ENCODE measurements at places on chromosomes 12 and 14.
A peak's percentile ranks its signal among the peaks of the same experiment; 100 is the strongest.

GRCh38 chr12:106498056-106498455, 84.7 kb upstream of the RFX4 start:
- DNase-seq: no peak

DNA sequence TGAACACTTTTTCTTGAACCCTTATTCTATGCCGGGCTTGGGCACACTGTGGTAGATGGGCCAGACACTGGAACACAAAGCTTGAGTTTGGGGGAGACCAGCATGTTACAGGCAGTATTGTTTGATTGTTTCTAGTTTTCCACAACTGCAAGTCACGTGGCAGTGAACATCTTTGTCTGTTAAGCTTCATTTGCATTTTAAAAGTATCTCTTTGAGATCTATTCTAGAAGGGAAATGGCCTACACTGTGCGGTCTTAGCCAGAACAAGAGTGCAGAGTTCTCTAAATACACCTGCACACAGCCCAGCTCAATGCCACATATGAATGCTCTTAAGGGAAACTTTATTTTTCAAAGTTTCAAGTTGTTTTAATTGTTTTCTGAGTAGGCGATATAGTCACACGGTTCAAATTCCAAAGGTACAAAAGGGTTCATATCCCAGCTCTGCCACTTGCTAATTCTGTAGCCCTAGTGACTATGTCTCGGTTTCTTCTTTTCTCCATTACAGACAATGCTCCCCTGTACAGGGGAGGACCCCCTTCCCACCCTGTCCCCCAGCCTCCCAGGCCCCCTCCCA, 24.9 kb downstream of the RIN3 start:
- no peak for DNase-seq

- no peak for DNase-seq
Measured at GRCh38 chr14:96590190-96590864, 88.1 kb downstream of the PAPOLA start.

DNA sequence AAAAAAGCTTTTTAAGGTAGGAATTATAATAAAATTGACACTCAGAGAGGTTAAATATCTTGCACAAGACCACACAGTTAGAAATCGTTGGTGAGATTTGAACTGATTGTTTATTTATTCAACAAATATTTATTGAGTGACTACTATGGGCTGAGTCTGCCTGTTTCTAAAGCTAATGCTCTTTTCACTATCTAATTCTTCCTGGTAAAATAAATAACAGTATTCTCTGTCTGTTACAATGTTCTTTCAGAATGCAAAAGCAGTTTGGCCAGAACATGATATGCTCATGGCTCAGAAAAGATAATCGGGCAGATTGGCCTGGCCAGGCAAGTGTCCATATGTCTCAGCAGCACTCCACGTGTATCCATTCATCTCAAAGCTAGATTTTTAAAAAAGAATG, 82.0 kb downstream of the BTG1 start:
- no peak for DNase-seq

DNA sequence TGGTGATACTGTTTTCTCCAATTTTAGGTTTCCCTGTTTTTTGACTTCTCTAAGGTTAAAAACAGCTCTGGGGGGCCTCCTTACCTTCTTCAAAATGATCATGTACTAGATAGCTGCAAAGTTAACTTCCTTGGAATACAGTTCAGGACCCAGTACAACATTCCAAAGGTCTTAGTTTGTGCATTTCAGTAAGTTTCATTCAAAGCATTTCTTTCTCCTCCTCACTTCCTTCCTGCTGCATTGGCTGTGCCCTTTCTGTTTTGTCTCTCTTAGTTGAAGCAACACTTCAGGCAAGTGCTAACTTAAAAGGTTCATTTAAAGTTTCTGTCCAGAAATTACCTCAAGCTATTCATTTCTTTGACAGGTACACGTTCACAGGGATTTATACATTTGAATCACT, 95.7 kb downstream of the SCN8A start:
- DNase-seq: no peak

GRCh38 chr14:99252443-99252939, 19.5 kb downstream of the BCL11B start:
- DNase-seq: no peak

- DNase-seq: no peak
Measured at GRCh38 chr12:26845984-26846383, 13.0 kb upstream of the ITPR2 start.

GRCh38 chr14:61894452-61895077, 132.3 kb downstream of the SNAPC1 start:
- DNase-seq: peak; percentile 35
